Endothelial cell of umbilical vein (primary cell): ENCODE measurements at places on chromosomes 6 and 20. TPM values are rescaled to one million over a fixed set of nuclear protein-coding genes. Genes with fewer than 3 reads are reported as not detected.

- DNase-seq, result peak; percentile 79
- H3K36me3 ChIP-seq, result no peaks in the 10 kb centered on the region
- H3K4me3 ChIP-seq, result no peak overlapping the region
- peaks cover 3% of the 10 kb centered on the region for H3K27me3 ChIP-seq
- peaks cover 2% of the 10 kb centered on the region for H3K4me1 ChIP-seq
- no peak overlapping the region for H3K27ac ChIP-seq
Measured at GRCh38 chr6:131914967-131915751, 36.0 kb downstream of the CCN2 start.

DNA sequence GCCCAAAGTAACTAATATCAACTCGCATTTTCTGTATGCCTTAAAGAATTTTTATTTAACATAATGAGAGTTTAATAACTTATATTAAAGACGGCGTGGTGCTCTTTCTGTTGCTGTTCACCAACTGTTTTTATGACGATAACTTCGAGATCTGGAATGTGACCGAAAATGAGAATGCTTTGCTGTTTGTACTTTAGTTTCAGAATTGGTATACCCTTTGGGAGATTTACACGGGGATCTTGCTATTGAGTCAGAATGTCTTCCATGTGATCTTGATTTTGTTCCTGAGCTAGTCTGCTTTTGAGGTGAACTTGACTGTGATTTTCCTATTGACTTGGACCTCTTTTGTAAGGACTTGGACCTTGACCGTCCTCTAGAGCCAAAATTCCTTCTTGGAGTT lies 17.9 kb downstream of the PNRC1 start:
- no peaks in the 10 kb centered on the region for H3K36me3 ChIP-seq
- H3K27ac ChIP-seq, result no peak overlapping the region
- DNase-seq, result no peak
- no peaks in the 10 kb centered on the region for H3K4me1 ChIP-seq

GRCh38 chr20:39516964-39517363 lies 554.8 kb downstream of the DHX35 start:
- DNase-seq, result no peak
- H3K4me1 ChIP-seq, result no peaks in the 10 kb centered on the region
- H3K4me3 ChIP-seq, result no peak overlapping the region
- H3K27me3 ChIP-seq, result no peaks in the 10 kb centered on the region

GRCh38 chr6:113338644-113339043 lies 518.5 kb upstream of the MARCKS start:
- no peaks in the 10 kb centered on the region for H3K27me3 ChIP-seq
- no peak overlapping the region for H3K27ac ChIP-seq
- H3K36me3 ChIP-seq, result no peaks in the 10 kb centered on the region
- no peaks in the 10 kb centered on the region for H3K4me1 ChIP-seq
- no peak overlapping the region for H3K4me3 ChIP-seq
- DNase-seq, result no peak

- no peaks in the 10 kb centered on the region for H3K36me3 ChIP-seq
- DNase-seq, result no peak
- peaks cover 2% of the 10 kb centered on the region for H3K27me3 ChIP-seq
- no peaks in the 10 kb centered on the region for H3K4me1 ChIP-seq
Measured at GRCh38 chr6:44481760-44482159, 94.3 kb downstream of the CDC5L start.

GRCh38 chr6:81751388-81752083 lies 945 bp downstream of the TENT5A start:
- no peaks in the 10 kb centered on the region for H3K36me3 ChIP-seq
- H3K4me3 ChIP-seq, result peak overlapping the region; percentile 69
- peak overlapping the region; percentile 42 for H3K27ac ChIP-seq
- H3K27me3 ChIP-seq, result no peaks in the 10 kb centered on the region
- peak; percentile 37 for DNase-seq

- DNase-seq, result no peak
- peak overlapping the region; percentile 9 for H3K27ac ChIP-seq
- H3K4me3 ChIP-seq, result no peak overlapping the region
- H3K4me1 ChIP-seq, result peaks cover 45% of the 10 kb centered on the region
- no peaks in the 10 kb centered on the region for H3K27me3 ChIP-seq
- H3K36me3 ChIP-seq, result no peaks in the 10 kb centered on the region
Measured at GRCh38 chr20:31570735-31571617, 34.1 kb upstream of the ID1 start.

- H3K27ac ChIP-seq, result no peak overlapping the region
- DNase-seq, result no peak
- no peaks in the 10 kb centered on the region for H3K27me3 ChIP-seq
Measured at GRCh38 chr6:56808871-56809359, 146.0 kb upstream of the BEND6 start.

GRCh38 chr6:3926150-3926482 lies 76.9 kb downstream of the FAM50B start:
- no peak for DNase-seq
- no peaks in the 10 kb centered on the region for H3K4me1 ChIP-seq
- no peaks in the 10 kb centered on the region for H3K27me3 ChIP-seq
- H3K4me3 ChIP-seq, result no peak overlapping the region
- no peaks in the 10 kb centered on the region for H3K36me3 ChIP-seq

DNA sequence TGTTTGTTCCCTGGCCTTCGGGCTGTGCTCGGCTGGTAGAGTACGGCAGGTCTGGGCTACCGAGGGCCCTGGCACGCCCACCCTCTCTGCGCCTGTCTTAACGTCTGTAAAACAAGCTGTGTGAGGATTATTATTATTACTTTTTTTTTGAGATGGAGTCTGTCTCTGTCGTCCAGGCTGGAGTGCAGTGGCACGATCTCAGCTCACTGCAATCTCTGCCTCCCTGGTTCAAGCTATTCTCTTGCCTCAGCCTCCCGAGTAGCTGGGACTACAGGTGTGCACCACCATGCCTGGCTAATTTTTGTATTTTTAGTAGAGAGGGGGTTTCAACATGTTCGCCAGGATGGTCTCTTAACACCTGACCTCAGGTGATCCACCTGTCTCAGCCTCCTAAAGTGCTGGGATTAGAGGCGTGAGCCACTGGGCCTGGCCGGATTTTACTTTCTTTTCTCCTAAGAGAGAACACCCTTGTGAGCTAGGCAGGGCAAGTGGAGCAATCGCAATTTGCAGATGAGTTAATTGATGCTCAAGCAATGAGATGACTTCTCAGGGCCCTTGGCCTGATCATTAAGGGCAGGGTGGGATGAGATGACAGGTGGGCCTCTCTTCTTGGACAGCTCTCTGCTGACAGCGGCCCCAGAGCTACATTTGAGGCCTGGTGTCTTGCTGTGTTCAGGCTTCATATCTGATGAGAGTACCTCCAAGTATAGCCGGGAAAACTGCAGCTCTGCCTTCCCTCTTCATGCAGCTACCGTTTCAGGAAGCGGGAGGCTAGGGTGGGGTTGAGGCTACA lies 859 bp upstream of the SMIM29 start:
- H3K4me3 ChIP-seq, result peak overlapping the region; percentile 88
- H3K4me1 ChIP-seq, result peaks cover 28% of the 10 kb centered on the region
- DNase-seq, result no peak
- H3K27ac ChIP-seq, result peak overlapping the region; percentile 68
- H3K27me3 ChIP-seq, result no peaks in the 10 kb centered on the region

GRCh38 chr20:61734733-61735502 lies 330.8 kb downstream of the TAF4 start:
- no peak overlapping the region for H3K27ac ChIP-seq
- no peak for DNase-seq
- H3K4me1 ChIP-seq, result no peaks in the 10 kb centered on the region
- H3K27me3 ChIP-seq, result no peaks in the 10 kb centered on the region

DNA sequence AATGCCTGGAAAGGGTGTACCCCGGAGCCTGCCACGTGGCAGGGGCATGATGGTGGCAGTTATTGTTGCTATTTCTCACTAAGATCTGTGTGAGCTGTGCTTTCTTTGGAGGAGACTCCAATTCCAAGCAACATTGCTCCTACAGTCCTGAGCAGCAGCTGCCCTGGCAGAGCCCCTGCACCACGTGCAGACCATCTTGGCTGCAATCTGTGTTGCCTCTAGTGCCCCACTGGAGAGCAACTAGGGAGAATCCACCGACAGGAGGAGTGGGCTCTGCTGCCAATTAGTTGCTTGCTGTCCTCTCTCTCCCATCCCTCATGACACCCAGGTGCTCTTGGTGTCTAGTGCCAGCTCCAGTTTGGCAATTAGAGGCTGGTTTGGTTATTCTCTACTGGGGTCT lies 116.0 kb downstream of the PXDC1 start:
- H3K27ac ChIP-seq, result no peak overlapping the region
- H3K4me3 ChIP-seq, result no peak overlapping the region
- no peaks in the 10 kb centered on the region for H3K36me3 ChIP-seq
- H3K4me1 ChIP-seq, result no peaks in the 10 kb centered on the region

DNA sequence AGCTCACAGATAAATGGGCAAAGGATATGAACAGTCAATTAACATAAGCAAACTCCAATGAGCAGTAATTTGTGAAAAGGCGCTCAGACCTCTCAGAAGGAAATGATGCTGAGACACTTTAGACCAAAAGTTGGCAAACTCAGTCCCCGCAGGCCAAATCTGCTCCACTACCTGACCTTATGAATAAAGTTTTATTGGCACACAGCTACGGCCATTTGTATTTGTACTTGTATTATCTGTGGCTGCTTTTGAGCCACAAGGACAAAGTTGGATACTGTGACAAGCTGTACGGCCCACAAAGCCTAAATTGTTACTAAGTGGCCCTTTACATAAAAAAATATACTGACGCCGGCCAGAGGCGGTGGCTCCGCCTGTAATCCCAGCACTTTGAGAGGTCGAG lies 167.0 kb downstream of the PREX1 start:
- peaks cover 17% of the 10 kb centered on the region for H3K36me3 ChIP-seq
- H3K27ac ChIP-seq, result no peak overlapping the region
- no peak overlapping the region for H3K4me3 ChIP-seq
- H3K27me3 ChIP-seq, result no peaks in the 10 kb centered on the region

GRCh38 chr20:9615766-9616454 lies 101.5 kb downstream of the LAMP5 start:
- H3K27me3 ChIP-seq, result peaks cover 8% of the 10 kb centered on the region
- H3K4me1 ChIP-seq, result no peaks in the 10 kb centered on the region
- H3K4me3 ChIP-seq, result no peak overlapping the region
- no peaks in the 10 kb centered on the region for H3K36me3 ChIP-seq
- no peak overlapping the region for H3K27ac ChIP-seq
- no peak for DNase-seq

- no peaks in the 10 kb centered on the region for H3K4me1 ChIP-seq
- H3K4me3 ChIP-seq, result no peak overlapping the region
- H3K36me3 ChIP-seq, result no peaks in the 10 kb centered on the region
- no peak overlapping the region for H3K27ac ChIP-seq
- H3K27me3 ChIP-seq, result no peaks in the 10 kb centered on the region
Measured at GRCh38 chr20:50865591-50865990, 65.6 kb downstream of the ADNP start.

- peak overlapping the region; percentile 41 for H3K27ac ChIP-seq
- peak; percentile 69 for DNase-seq
Measured at GRCh38 chr6:155014670-155015300, 19.7 kb downstream of the TIAM2 start.

DNA sequence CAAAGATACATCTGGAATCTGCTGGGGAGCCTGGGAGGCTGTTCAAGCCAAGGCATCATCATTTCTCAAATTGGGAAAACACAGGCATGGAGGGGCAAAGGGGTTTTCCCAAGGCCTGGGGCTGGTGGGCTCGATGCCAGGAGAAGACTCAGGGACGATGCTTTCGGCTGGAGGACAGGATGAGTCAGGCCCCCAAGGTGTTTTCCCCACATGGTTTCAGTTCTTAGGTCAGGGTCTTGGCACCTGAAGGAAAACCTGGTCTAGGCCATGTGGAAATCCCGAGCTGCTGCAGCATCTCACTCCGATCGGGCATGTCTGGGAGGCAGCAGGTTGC lies 348.1 kb downstream of the CDC5L start:
- H3K36me3 ChIP-seq, result no peaks in the 10 kb centered on the region
- no peak for DNase-seq
- H3K27me3 ChIP-seq, result no peaks in the 10 kb centered on the region
- no peak overlapping the region for H3K4me3 ChIP-seq
- H3K4me1 ChIP-seq, result no peaks in the 10 kb centered on the region

GRCh38 chr6:13733178-13733887 lies 21.7 kb upstream of the RANBP9 start:
- no peaks in the 10 kb centered on the region for H3K36me3 ChIP-seq
- no peak for DNase-seq
- no peak overlapping the region for H3K4me3 ChIP-seq
- H3K27me3 ChIP-seq, result no peaks in the 10 kb centered on the region
- no peak overlapping the region for H3K27ac ChIP-seq

DNA sequence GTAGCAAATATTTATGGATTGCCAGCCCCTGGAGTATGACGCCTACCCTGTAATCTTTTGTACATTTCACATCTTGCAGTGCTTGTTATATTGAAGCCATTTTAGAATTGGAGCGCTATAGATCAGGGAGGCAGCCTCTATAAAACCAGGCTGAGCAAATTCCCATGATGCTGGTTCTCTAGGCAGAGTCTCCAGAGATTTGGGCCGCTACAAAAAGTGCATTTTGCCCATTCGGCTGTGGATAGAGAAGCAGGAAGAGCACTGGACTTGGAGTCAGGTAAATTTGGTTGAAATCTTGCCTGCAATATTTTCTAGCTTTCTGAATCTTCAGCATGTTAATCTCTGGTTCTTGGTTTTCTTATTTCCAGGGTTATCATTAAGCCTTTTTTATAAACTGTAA lies 2.0 kb downstream of the YWHAB start:
- H3K27ac ChIP-seq, result no peak overlapping the region
- H3K36me3 ChIP-seq, result peaks cover 5% of the 10 kb centered on the region
- H3K27me3 ChIP-seq, result no peaks in the 10 kb centered on the region
- H3K4me1 ChIP-seq, result peaks cover 33% of the 10 kb centered on the region
- no peak for DNase-seq

DNA sequence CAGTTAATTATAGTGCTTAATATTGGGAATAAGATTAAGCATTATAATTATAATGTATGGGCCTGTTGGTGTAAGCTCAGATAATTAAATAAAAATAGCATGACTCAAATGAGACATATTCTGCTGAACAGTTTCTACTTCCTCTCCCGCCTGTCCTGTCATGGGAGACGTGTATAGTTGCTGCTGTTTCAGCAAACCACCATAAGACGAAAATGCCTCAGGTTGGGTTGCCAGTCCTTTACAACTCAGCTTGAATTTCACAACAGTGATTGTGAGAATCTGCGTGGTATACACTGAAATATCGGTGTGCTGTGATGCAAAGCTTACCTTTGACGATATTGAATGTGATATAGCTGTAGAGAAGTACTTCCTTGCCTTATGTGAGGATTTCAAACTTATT lies 99.5 kb downstream of the POPDC3 start:
- no peaks in the 10 kb centered on the region for H3K36me3 ChIP-seq
- H3K4me1 ChIP-seq, result no peaks in the 10 kb centered on the region
- DNase-seq, result no peak
- peaks cover 2% of the 10 kb centered on the region for H3K27me3 ChIP-seq
- H3K27ac ChIP-seq, result no peak overlapping the region

- H3K4me3 ChIP-seq, result no peak overlapping the region
Measured at GRCh38 chr6:9745476-9745875, 669.4 kb downstream of the TFAP2A start.

Gene ATP6V1G2
- 0.64 and 0.70 TPM in 2 replicates for polyA plus RNA-seq

Gene PTK6
- polyA plus RNA-seq, result 0.05 TPM in 1 of 2 replicates, not detected in the other

Gene TOX2
- polyA plus RNA-seq, result 6.3 and 7.0 TPM in 2 replicates

Gene IYD
- not detected in 2 replicates for polyA plus RNA-seq

Gene IMPG1
- not detected in 2 replicates for polyA plus RNA-seq

Gene GABRR2
- 1.4 TPM in 2 replicates for polyA plus RNA-seq

Gene MAP7
- 0.07 and 0.10 TPM in 2 replicates for polyA plus RNA-seq

Gene SLC44A4
- polyA plus RNA-seq, result 0.75 and 1.1 TPM in 2 replicates

Gene BPIFA1
- polyA plus RNA-seq, result not detected in 2 replicates

Gene NOL7
- 20.5 and 36.3 TPM in 2 replicates for polyA plus RNA-seq
